ENCODE measurements at places on chromosomes 7 and 10.

DNA sequence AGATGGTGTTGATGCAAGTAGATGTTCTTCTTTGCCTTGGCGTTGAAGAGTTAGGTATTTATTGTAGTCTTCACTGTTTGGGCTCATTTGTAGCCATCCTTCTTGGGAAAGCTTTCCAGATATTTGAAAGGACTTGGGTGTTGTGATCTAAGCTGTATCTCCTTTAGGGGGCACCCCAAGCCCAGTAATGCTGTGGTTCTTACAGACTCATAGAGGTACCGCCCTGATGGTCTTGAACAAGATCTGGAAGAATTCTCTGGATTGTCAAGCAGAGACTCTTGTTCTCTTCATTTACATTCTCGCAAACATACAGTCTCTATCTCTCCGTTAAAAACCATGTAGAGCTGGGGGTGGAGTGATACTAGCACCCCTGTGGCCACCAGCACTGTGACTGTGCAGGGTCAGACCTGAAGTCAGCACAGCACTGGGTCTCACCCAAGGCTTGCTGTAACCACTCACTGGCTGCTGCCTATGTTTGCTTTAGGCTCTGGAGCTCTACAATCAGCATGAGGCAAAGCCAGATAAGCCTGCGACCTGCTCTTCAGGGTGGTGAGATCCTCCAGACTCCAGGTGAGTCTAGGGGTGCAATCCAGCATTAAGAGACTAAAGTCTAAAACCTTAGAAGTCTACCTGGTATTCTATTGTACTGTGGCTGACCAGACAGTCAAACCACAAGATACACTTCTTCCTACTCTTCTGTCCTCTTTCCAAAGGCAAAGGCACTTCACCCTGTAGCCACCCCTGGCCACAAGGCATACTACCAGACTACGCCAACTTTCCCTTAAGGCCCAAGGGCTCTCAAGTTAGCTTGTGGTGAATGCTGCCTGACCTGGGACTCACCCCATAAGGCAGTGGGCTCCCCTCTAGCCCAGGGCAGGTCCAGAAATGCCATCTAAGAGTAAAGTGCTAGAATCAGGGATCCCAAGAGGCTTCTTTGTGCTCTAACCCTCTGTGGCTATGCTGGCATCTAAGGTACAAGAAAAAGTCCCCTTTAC, 209.7 kb upstream of the TMEM196 start:
- DNase-seq, result no peak

GRCh38 chr7:134730411-134730829, 49.0 kb upstream of the CALD1 start:
- DNase-seq, result no peak

GRCh38 chr7:51797371-51797770, 480.8 kb upstream of the COBL start:
- no peak for DNase-seq

- no peak for DNase-seq
These were observed 186.3 kb downstream of the ETV1 start for GRCh38 chr7:13803134-13803533.

GRCh38 chr7:84906889-84907288, 280.0 kb downstream of the SEMA3D start:
- no peak for DNase-seq

- no peak for DNase-seq
These were observed 69.4 kb upstream of the COL13A1 start for GRCh38 chr10:69732147-69732825.

DNA sequence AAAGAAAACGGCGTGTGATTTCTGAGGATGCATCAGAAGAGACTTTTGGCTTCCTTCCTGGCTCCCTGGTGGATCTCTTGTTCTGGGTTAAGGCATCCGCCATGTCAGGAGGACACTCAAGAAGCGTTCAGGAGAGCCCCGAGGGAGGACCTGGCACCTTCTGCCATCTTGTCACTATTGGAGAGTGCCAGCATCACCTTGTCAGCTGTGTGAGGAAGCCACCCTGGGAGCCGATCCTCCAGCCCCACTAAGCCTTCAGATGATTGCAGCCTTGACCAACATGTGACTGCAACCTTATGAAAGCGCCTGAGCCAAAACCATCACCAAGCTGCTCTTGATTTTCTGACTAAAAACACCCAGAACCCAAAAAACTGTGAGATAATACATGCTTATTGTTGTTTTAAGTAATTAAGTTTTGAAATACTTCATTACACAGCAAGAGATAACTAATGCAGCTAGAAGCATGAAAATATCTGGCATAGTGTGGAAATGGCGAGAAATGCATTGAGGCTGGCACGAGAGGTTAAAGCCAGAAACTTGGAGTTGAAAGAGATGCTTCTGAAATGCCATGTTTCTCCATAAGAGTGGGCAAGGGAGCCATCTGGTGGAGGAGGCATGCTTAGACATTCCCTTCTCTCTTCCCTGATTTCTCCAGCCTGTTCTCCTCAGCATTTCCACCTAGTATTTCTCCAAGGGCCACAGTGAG, 5.4 kb upstream of the ZFYVE27 start:
- DNase-seq, result no peak

- DNase-seq, result no peak
These were observed 63.3 kb upstream of the AGBL3 start for GRCh38 chr7:134922720-134923704.

DNA sequence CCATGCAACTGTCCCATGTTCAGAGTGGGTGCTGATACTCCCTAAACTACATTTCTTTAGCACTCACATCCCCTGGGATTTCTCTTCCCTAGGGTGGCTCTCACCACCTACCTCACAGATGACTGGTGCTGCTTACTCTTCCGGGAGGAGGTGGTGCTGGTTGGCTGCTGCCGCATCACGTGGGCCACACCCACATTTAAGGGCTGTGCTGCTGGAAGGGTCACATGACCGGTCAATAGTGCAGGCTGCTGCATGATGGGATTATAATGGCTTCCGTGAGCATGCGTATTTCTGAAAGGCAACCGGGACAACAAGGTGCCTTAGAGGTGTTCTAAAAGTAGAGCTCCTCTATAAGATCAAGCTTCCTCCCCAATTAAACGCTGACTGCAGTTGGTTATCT, 76.8 kb downstream of the CLEC2L start:
- DNase-seq, result no peak

DNA sequence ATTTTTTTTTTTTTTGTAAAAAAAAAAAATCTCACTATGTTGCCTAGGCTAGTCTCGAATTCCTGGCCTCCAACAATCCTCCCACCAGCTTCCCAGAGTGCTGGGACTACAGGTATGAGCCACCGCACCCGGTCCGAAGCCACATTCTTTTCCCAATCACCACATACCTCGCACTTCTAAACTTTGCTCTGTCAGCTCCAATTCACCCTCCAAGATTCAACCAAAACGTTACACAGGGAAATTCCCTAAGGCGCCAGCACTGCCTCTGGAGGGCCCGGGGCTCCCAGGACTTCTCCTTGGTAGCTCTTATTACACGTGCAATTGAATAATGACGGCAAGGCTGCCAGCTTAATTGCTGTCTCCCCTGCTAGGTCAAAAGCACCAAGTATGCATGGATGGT, 10.3 kb upstream of the DNAAF5 start:
- no peak for DNase-seq
